ENCODE measurements at places on chromosomes 5 and 9. TPM values are rescaled to one million over a fixed set of nuclear protein-coding genes. Genes with fewer than 3 reads are reported as not detected.

DNA sequence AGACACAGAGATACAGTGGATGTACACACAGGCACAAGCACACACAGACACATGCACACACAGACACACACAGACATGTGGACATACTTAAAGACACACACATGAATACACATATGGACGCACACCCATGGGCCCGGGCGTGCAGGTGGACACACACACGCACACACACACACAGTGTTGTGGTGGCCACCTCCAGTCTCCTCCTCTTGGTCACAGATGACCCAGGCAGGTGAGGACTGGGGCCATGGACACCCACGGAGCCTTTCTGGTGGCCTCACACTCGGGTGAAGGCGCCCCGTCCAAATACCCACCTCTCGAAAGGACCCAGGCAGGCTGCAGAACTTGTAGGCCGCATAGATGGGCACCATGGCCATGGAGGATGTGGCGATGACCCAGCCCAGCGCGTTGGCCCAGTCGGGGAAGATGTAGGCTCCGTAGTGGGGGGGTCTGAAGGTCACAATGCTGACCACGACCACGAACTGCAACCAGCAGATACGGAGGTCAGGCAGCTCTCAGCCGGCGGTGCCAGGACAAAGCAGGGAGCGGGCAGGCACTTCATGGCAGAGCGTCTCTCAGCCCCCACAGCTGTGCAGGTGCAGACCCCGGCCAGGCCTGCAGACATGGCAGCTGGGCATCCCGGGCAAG lies 42.5 kb downstream of the SLC6A3 start:
- no peak for DNase-seq
- H3K4me3 ChIP-seq, result no peak overlapping the region
- H3K27ac ChIP-seq, result no peak overlapping the region
- H3K4me1 ChIP-seq, result no peaks in the 10 kb centered on the region
- no peaks in the 10 kb centered on the region for H3K36me3 ChIP-seq

GRCh38 chr9:108386859-108387384 lies 468.9 kb downstream of the ACTL7B start:
- no peaks in the 10 kb centered on the region for H3K36me3 ChIP-seq
- no peaks in the 10 kb centered on the region for H3K4me1 ChIP-seq
- no peak overlapping the region for H3K27ac ChIP-seq
- no peak for DNase-seq

DNA sequence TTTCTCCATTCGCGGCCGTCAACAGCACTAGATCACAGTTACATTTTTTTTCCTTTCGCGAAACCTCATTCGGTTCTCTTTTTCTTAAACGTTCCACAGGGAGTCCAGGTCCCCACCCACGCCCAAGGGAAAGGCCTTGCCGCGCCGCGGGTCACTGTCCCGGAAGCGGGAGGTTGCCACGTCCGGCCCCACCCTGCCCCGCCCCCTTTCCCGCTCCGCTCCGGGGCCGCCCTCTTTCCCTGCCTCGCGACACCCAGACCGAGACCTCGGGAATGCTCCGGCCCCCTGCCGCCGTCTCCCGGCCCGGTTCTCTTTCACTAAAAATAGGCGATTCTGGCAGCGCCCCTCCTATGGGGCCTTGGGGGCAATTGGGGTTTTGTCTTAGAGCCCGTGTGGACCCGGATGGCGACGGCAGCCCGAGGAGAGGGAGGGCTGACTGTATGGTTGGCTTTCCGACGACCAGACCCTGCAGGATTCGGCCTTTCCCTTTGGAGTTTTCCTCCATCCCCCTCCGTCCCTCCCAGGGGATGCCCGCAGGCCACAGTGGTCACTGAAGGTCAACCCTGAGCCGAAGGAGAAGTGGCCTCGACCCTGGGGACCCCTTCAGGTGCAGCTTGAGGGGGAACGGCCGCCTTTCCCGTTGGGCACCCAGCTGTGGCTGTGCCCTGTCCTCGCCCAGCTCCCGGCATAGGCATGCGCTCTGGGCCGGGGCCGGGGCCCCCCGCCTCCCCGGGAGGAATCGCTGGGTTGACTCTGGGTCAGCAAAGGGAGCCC lies 2.8 kb upstream of the RACK1 start:
- peaks cover 32% of the 10 kb centered on the region for H3K36me3 ChIP-seq
- H3K4me1 ChIP-seq, result peaks cover 44% of the 10 kb centered on the region
- H3K27ac ChIP-seq, result peak overlapping the region; percentile 97
- peak overlapping the region; percentile 95 for H3K4me3 ChIP-seq
- no peaks in the 10 kb centered on the region for H3K27me3 ChIP-seq

- no peaks in the 10 kb centered on the region for H3K4me1 ChIP-seq
- H3K4me3 ChIP-seq, result no peak overlapping the region
- H3K36me3 ChIP-seq, result no peaks in the 10 kb centered on the region
- H3K27me3 ChIP-seq, result no peaks in the 10 kb centered on the region
- no peak overlapping the region for H3K27ac ChIP-seq
Measured at GRCh38 chr5:67465537-67466207, 269.1 kb upstream of the CD180 start.

GRCh38 chr5:68242743-68243142 lies 27.2 kb downstream of the PIK3R1 start:
- no peak overlapping the region for H3K4me3 ChIP-seq
- no peaks in the 10 kb centered on the region for H3K36me3 ChIP-seq
- DNase-seq, result no peak
- no peaks in the 10 kb centered on the region for H3K4me1 ChIP-seq

GRCh38 chr9:125141751-125142150 lies 1.6 kb downstream of the SCAI start:
- H3K27me3 ChIP-seq, result no peaks in the 10 kb centered on the region
- no peak overlapping the region for H3K4me3 ChIP-seq
- no peak for DNase-seq
- H3K27ac ChIP-seq, result no peak overlapping the region

DNA sequence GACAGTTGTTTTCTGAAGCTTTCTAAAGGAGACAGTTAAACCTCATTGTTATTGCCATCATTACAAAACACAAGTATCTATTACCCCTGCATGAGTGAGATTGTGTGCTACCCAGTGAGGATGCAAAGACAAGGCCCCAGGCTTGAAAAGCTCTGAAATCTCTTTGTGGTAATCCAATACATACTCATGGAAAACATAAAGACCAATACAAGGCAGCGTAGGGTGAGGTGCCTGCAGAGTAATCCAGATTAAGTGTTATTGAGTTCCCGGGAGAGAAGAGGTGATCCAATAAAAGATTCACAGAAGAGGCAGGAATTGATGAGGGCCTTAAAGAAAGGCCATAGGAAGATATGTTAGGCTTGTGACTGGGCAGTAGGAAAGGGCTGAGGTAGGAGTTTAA lies 150.1 kb downstream of the MEF2C start:
- no peak for DNase-seq
- H3K27ac ChIP-seq, result no peak overlapping the region
- no peak overlapping the region for H3K4me3 ChIP-seq
- H3K4me1 ChIP-seq, result no peaks in the 10 kb centered on the region
- no peaks in the 10 kb centered on the region for H3K27me3 ChIP-seq
- no peaks in the 10 kb centered on the region for H3K36me3 ChIP-seq

DNA sequence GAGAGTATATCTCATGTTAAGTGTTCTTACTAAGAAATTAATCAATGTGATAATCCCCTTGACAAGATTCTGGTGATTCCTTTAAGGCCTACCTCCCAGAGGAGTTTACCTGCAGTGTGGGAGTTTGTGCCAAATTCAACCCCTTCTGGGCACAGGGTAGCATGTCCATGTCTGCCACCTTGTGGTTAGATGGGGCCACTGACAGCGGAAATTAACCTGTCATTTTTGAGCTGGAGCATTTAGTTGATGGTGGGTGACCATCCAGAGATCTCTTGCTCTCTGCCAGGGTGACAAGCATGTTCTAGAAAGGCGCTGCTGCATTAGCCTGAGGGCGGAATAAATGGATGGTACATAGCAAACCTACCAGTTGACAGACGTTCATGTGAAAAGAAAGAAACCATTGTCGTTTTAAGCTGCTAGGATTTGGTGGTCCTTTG lies 132.2 kb downstream of the FBXO4 start:
- H3K4me3 ChIP-seq, result no peak overlapping the region
- DNase-seq, result peak; percentile 46
- H3K4me1 ChIP-seq, result no peaks in the 10 kb centered on the region
- H3K27me3 ChIP-seq, result no peaks in the 10 kb centered on the region

DNA sequence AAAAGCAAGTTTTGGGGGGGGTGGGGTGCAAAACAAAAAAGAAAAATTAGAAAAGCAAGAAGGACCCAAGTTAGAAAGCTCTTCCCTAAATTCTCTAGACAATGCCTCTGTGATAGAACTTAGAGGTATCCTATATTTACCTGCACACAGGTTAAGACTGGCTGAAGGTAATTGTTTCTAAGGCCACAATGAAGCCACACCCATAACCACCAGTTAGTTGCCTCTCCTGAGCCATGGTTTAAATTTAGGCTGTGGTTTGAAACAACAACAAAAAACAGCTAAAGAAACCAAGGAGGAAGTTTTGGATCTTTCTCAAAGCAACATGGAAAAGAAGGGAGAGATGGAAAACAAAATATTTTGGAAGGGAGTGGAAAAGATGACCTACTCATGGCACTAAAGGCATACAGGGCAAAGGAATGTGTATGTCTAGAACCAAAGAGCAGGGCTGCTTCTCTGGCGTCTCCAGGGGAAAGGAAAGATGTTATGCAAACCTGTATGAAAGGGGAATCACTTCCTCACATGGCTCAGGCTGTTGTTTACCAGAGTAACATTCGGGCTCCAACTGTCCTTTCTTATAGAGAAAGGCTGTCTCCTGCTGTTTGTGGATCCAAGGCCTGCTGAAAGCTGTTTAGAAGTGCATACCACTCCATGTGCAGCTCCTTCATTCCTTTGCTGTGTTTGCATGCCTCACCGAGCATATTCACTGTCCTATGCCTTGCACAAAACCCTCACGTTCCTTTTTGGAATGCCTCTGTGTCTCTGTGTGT lies 408.9 kb upstream of the MPDZ start:
- H3K4me3 ChIP-seq, result no peak overlapping the region
- no peak overlapping the region for H3K27ac ChIP-seq
- no peaks in the 10 kb centered on the region for H3K36me3 ChIP-seq
- DNase-seq, result no peak
- H3K4me1 ChIP-seq, result no peaks in the 10 kb centered on the region
- H3K27me3 ChIP-seq, result no peaks in the 10 kb centered on the region

GRCh38 chr5:178777520-178777919 lies 47.1 kb upstream of the ZNF354A start:
- no peaks in the 10 kb centered on the region for H3K27me3 ChIP-seq
- H3K4me1 ChIP-seq, result no peaks in the 10 kb centered on the region
- H3K27ac ChIP-seq, result no peak overlapping the region
- H3K36me3 ChIP-seq, result no peaks in the 10 kb centered on the region

DNA sequence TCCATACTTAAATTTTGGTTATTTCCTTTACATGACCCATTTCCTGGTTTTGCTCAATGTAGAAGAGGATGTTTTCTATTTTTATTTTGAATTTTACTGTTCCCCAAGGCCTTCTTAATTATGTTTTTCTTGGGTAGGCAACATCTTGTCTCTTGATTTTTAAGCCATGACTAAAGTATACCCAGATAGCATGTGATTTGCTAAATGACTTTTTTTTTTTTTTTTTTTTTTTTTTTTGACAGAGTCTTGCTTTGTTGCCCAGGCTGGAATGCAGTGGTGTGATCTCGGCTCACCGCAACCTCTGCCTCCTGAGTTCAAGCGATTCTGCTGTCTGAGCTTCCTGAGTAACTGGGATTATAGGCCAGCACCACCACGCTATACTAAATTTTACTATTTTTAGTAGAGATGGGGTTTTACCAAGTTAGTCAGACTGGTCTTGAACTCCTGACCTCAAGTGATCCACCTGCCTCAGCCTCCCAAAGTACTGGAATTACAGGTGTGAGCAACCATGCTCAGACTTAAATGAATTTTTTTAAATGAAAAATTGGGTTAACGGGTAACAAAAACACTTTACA lies 198.6 kb upstream of the DAB2 start:
- peak overlapping the region; percentile 78 for H3K27ac ChIP-seq
- peaks cover 44% of the 10 kb centered on the region for H3K4me1 ChIP-seq
- no peak for DNase-seq
- H3K27me3 ChIP-seq, result no peaks in the 10 kb centered on the region

- H3K27ac ChIP-seq, result no peak overlapping the region
- no peaks in the 10 kb centered on the region for H3K4me1 ChIP-seq
- H3K27me3 ChIP-seq, result peaks cover 95% of the 10 kb centered on the region
Measured at GRCh38 chr5:1757511-1757910, 42.1 kb downstream of the MRPL36 start.

GRCh38 chr5:180212363-180213255 lies 3.6 kb upstream of the RASGEF1C start:
- H3K4me1 ChIP-seq, result no peaks in the 10 kb centered on the region
- peak; percentile 44 for DNase-seq
- H3K4me3 ChIP-seq, result no peak overlapping the region
- no peak overlapping the region for H3K27ac ChIP-seq
- H3K27me3 ChIP-seq, result peaks cover 4% of the 10 kb centered on the region
- no peaks in the 10 kb centered on the region for H3K36me3 ChIP-seq

DNA sequence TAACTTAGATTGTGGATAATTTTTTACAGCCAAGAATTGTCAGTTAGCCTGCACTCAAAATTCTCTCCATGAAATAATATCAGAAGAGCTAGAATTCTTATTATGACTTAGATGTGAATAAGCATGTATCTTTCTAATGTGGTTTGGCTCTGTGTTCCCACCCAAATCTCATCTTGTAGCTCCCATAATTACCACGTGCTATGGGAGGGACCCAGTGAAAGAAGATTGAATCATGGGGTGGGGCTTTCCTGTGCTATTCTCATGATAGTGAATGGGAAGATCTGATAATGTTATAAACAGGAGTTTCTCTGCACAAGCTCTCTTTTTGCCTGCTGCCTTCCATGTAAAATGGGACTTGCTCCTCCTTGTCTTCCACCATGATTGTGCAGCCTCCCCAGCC lies 176.8 kb downstream of the MAT2B start:
- 0 out of 2 replicates have a peak, but pooled peaks cover 3% of the 10 kb centered on the region for H3K27me3 ChIP-seq
- H3K36me3 ChIP-seq, result no peaks in the 10 kb centered on the region
- DNase-seq, result no peak
- H3K4me3 ChIP-seq, result no peak overlapping the region
- H3K27ac ChIP-seq, result no peak overlapping the region
- no peaks in the 10 kb centered on the region for H3K4me1 ChIP-seq

- no peak overlapping the region for H3K27ac ChIP-seq
- H3K27me3 ChIP-seq, result no peaks in the 10 kb centered on the region
Measured at GRCh38 chr5:82018462-82018861, 46.6 kb downstream of the ATG10 start.

- DNase-seq, result no peak
- no peak overlapping the region for H3K27ac ChIP-seq
- no peak overlapping the region for H3K4me3 ChIP-seq
- peaks cover 2% of the 10 kb centered on the region for H3K4me1 ChIP-seq
- no peaks in the 10 kb centered on the region for H3K27me3 ChIP-seq
- H3K36me3 ChIP-seq, result no peaks in the 10 kb centered on the region
Measured at GRCh38 chr9:2255128-2255527, 240.0 kb downstream of the SMARCA2 start.

GRCh38 chr5:146078566-146078965 lies 26.8 kb downstream of the PLAC8L1 start:
- H3K36me3 ChIP-seq, result no peaks in the 10 kb centered on the region
- H3K27me3 ChIP-seq, result no peaks in the 10 kb centered on the region
- no peak for DNase-seq
- no peaks in the 10 kb centered on the region for H3K4me1 ChIP-seq
- no peak overlapping the region for H3K4me3 ChIP-seq

The C5orf46 gene
- 1.0 TPM for total RNA-seq

The SLC6A18 gene
- total RNA-seq, result not detected

The SHLD3 gene
- 1.9 TPM for total RNA-seq

The TAF9 gene
- 50.8 TPM for total RNA-seq

The FAM221B gene
- total RNA-seq, result not detected

Measured in PC-9 (cell line).